ENCODE measurements at places on chromosomes 16 and 17. TPM values are rescaled to one million over a fixed set of nuclear protein-coding genes. Genes with fewer than 3 reads are reported as not detected.

- H3K4me3 ChIP-seq, result peak overlapping the region; percentile 58
- no peak for DNase-seq
- H3K4me1 ChIP-seq, result peaks cover 28% of the 10 kb centered on the region
- no peaks in the 10 kb centered on the region for H3K36me3 ChIP-seq
- peaks cover 58% of the 10 kb centered on the region for H3K27me3 ChIP-seq
These were observed 1.0 kb downstream of the SSTR2 start for GRCh38 chr17:73165616-73166404.

DNA sequence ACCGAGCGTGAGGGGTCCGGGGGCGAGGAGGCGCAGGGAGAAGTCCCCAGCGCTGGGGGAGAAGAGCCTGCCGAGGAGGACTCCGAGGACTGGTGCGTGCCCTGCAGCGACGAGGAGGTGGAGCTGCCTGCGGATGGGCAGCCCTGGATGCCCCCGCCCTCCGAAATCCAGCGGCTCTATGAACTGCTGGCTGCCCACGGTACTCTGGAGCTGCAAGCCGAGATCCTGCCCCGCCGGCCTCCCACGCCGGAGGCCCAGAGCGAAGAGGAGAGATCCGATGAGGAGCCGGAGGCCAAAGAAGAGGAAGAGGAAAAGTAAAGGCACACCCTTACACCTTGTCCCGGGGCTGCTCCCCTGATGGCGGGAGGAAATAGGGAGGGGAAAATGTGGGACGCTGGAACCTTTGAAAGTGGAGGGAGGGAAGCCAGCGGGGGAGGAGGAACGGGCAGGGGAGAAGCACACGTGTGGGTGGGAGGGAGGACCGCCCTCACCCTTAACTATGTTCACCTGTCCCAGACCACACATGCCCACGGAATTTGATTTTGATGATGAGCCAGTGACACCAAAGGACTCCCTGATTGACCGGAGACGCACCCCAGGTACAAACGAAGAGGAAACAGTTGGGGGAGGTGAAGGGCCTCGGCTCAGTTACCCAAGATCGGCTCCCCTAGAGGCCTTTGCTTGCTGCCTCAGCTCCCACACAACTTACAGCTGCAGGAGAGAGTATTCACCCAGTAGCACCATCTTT, 916 bp downstream of the PAGR1 start:
- peaks cover 5% of the 10 kb centered on the region for H3K27me3 ChIP-seq
- DNase-seq, result peak; percentile 84
- peaks cover 41% of the 10 kb centered on the region for H3K36me3 ChIP-seq
- H3K27ac ChIP-seq, result peak overlapping the region; percentile 92
- H3K4me3 ChIP-seq, result peak overlapping the region; percentile 98
- H3K4me1 ChIP-seq, result peaks cover 69% of the 10 kb centered on the region

The KIF18B gene
- 104 TPM for total RNA-seq

DNA sequence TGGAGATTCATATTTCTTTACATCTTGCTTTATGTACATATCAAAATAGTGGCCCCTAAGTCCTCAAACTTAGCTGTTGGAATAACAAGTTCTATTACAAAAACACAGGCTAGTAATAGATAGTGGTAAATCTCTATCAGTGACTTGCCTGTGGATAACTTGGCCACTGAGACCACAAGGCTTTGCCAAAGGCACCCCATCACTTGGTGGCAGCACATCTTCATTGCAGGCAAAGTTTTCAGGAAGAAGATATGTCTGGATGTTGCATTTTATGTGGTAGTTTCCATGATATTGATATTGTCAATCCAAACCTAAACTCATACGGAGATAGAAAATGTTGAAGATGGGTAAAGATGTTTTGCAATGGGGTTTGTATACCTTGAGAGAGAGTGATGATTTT, 58.5 kb downstream of the KNOP1 start:
- H3K27ac ChIP-seq, result no peak overlapping the region
- H3K27me3 ChIP-seq, result no peaks in the 10 kb centered on the region
- H3K4me3 ChIP-seq, result no peak overlapping the region
- H3K4me1 ChIP-seq, result no peaks in the 10 kb centered on the region

The IRX5 gene
- total RNA-seq, result not detected

The PAQR4 gene
- 53.6 TPM for total RNA-seq

- H3K27me3 ChIP-seq, result peaks cover 12% of the 10 kb centered on the region
- peaks cover 5% of the 10 kb centered on the region for H3K36me3 ChIP-seq
These were observed 4.3 kb downstream of the SLC5A2 start for GRCh38 chr16:31487071-31487719.

DNA sequence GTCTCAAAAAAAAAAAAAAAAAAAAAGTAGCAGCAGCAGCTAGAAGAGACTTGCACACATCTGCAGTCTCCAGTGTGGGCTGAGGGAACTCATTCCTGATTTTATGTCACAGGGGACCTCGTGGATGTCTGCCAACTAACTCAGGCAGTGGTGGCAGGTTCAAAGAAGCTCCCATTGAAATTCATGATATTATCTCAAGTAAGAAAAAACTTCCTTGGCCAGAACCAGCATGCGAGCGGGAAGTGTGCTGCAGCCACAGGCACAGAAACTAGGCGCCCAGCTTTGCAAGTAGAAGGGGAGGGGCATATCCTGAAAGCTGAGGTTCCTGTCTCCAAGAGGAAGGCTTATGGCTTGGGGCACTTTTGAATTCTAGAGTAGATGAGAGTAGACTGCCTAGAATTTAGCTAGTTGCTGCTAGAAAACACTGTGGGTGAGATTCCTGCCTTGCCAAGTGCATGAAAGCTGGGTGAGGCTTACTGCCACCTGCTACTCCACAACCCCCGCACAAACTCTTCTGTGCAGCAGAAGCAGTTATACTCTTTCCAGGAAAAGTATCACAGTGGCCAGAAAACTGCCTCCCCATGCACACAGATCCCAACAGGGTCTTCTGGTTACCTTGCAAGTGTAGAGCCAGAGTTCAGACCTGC, 603.8 kb upstream of the CA10 start:
- H3K4me1 ChIP-seq, result no peaks in the 10 kb centered on the region
- no peak overlapping the region for H3K4me3 ChIP-seq
- no peak for DNase-seq
- no peaks in the 10 kb centered on the region for H3K36me3 ChIP-seq
- H3K27me3 ChIP-seq, result no peaks in the 10 kb centered on the region

DNA sequence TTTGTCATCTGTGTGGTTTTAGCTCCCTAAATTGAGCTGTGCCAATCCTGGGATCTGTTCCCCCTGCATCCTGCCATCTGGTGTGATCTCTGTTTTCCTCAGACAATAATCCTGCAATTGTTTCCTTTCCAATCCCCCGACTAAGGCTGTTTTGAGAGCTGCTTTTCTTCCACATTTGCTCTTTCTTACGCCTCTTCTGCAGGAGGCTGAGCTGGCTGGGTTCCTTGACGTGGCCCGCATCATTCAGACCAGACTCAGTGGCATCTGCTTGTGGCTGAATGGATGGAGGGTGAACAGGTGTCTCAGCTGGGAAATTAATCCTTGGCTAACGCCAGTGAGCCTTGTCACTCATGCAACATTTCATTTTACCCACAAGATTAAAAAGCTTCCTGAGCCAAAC, 9.8 kb upstream of the MED9 start:
- no peak overlapping the region for H3K27ac ChIP-seq
- no peaks in the 10 kb centered on the region for H3K4me1 ChIP-seq
- DNase-seq, result no peak
- H3K4me3 ChIP-seq, result no peak overlapping the region
- no peaks in the 10 kb centered on the region for H3K36me3 ChIP-seq

The RHBDL3 gene
- total RNA-seq, result 0.82 TPM

DNA sequence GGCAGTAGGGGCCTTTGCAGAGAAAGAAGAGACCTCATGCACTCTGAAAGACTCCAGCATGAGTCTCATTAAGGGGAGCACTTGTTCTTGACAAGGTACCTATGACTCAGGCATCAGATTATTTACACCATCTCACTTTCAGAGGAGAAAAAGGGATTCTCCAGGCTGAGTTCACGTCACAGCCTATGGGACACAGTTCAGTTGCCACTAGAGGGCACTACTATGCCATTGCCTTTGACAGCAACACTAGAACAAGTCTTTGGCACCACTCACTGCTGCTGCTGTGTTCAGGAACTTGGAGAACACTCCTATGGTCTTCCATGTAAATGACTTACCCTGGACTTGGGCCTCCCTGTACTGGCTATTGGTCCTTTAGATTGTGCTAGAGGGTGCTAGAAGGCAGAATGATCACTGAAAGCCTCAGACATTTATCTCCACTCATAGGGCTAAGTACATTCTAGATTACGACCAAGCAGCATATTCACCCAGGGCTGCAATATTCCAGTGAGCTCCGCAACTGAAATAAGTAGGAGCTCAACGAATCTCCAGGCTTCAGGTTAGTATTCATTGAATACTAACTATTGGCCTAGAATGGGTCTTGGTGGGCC, 225.1 kb upstream of the CA10 start:
- peak; percentile 33 for DNase-seq
- H3K4me3 ChIP-seq, result no peak overlapping the region
- no peaks in the 10 kb centered on the region for H3K27me3 ChIP-seq
- H3K27ac ChIP-seq, result no peak overlapping the region
- no peaks in the 10 kb centered on the region for H3K4me1 ChIP-seq
- H3K36me3 ChIP-seq, result no peaks in the 10 kb centered on the region

- H3K4me3 ChIP-seq, result no peak overlapping the region
- H3K4me1 ChIP-seq, result no peaks in the 10 kb centered on the region
- no peak overlapping the region for H3K27ac ChIP-seq
- no peaks in the 10 kb centered on the region for H3K36me3 ChIP-seq
- H3K27me3 ChIP-seq, result no peaks in the 10 kb centered on the region
These were observed 34.2 kb downstream of the TBX4 start for GRCh38 chr17:61486135-61487120.

- no peak overlapping the region for H3K27ac ChIP-seq
- H3K36me3 ChIP-seq, result peaks cover 38% of the 10 kb centered on the region
- H3K4me3 ChIP-seq, result no peak overlapping the region
- peaks cover 41% of the 10 kb centered on the region for H3K4me1 ChIP-seq
- no peaks in the 10 kb centered on the region for H3K27me3 ChIP-seq
These were observed 220.4 kb upstream of the CACNG5 start for GRCh38 chr17:66614469-66614868.

The HBZ gene
- not detected for total RNA-seq

Measured in activated CD8-positive, alpha-beta T cell treated with anti-CD3 and anti-CD28 coated beads, Interleukin-2, amount 10 ng/mL, durations not matched to agents 7 days and 5 days (primary cell).